H4 (cell line): ENCODE measurements at places on chromosomes 1 and 21. TPM values are rescaled to one million over a fixed set of nuclear protein-coding genes. Genes with fewer than 3 reads are reported as not detected.
A peak's percentile ranks its signal among the peaks of the same experiment; 100 is the strongest.

GRCh38 chr1:43774359-43774758 is 67.0 kb downstream of the ST3GAL3 start:
- peak; percentile 38 for DNase-seq

DNA sequence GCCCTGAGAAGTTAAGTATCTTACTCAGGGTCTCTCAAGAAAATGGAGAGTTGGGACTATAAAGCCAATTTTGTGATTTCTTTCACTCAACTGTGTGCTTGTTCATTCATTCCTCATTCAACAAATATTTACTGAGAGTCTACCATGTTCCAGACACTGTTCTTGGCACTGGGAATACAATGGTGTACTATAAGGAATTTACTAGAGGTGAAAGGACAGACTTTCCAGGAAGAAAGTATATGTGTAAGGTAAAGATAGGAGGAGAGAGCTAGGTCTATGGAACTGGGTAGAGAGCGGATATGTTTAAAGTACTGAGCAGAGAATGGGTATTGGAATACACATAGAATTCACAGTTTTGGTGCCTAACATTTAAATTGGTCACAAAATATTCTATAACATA is 42.3 kb downstream of the ZNHIT6 start:
- no peak for DNase-seq

- no peak for DNase-seq
Measured at GRCh38 chr1:6912518-6912917, 127.3 kb downstream of the CAMTA1 start.

- no peak for DNase-seq
Measured at GRCh38 chr1:223721658-223722607, 9.6 kb downstream of the CAPN2 start.

- no peak for DNase-seq
Measured at GRCh38 chr1:64240206-64240605, 36.8 kb downstream of the UBE2U start.

- no peak for DNase-seq
Measured at GRCh38 chr1:216144661-216145450, 278.4 kb downstream of the USH2A start.

GRCh38 chr1:34844252-34844634 is 15.3 kb downstream of the SMIM12 start:
- DNase-seq, result no peak

DNA sequence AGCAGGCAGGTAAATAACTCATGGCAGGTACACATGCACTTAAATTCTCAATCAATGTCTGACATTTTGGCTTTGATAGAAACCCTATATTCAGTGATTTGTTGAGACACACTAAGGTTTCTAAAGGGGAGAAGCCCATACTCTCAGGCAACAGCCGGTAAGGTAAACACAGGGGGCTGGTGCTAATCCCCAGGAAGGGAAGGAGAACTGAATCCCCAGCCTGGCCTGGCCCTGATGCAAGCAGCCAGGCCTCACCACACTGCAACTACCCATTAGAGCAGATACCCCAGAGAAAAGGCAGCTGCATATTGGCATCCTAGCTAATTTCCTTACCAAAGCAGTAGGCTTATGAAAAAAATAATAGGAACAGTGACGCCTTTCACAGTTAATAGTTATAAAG is 116.5 kb upstream of the LRRC7 start:
- no peak for DNase-seq

DNA sequence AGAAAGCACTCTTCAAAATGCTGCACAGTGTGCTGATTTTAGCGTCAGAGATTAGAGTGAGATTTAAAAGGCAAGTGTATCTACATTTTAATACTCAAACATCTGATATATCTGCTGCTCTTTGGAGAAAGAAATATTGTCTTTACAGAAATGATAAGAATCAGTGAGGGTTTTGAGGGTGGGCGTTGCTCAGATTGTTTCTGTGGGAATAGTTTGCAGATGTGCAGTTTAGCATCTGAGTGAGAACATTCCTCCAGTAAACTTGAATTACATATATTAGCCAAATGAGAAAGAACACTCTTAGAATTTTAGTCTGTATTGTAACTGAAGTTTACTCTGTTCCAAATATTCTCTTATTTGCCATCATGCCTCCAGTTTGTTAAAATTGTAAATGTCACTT is 549.2 kb downstream of the NEGR1 start:
- DNase-seq, result no peak

DNA sequence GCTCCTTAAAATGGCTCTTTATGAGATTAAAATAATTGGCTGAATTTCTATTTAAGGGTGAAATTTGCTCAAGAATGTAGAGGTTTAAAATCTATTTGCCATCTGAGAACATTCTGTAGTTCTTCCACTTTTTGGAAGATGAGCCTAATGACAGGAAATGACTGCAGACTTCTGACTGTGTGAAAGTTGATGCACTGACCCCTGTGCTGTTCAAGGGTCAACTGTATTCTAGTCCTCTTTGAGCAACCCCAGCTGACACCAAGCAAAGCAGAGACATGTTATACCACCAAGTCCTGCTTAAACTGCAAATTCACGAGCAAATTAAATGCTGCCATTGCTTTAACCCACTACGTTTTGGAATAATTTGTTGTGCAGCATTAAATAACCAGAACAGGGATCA is 26.6 kb downstream of the DDAH1 start:
- no peak for DNase-seq

GRCh38 chr1:234402939-234403338 is 29.7 kb downstream of the COA6 start:
- no peak for DNase-seq

GRCh38 chr1:63886340-63886739 is 112.5 kb downstream of the ROR1 start:
- DNase-seq, result no peak

- no peak for DNase-seq
Measured at GRCh38 chr1:175127565-175127964, 59.9 kb downstream of the TNN start.

GRCh38 chr1:59012378-59012777 is 228.5 kb upstream of the JUN start:
- DNase-seq, result no peak

- DNase-seq, result no peak
Measured at GRCh38 chr1:63710761-63711380, 62.9 kb upstream of the ROR1 start.

- no peak for DNase-seq
Measured at GRCh38 chr1:112444269-112444668, 48.3 kb downstream of the CTTNBP2NL start.

DNA sequence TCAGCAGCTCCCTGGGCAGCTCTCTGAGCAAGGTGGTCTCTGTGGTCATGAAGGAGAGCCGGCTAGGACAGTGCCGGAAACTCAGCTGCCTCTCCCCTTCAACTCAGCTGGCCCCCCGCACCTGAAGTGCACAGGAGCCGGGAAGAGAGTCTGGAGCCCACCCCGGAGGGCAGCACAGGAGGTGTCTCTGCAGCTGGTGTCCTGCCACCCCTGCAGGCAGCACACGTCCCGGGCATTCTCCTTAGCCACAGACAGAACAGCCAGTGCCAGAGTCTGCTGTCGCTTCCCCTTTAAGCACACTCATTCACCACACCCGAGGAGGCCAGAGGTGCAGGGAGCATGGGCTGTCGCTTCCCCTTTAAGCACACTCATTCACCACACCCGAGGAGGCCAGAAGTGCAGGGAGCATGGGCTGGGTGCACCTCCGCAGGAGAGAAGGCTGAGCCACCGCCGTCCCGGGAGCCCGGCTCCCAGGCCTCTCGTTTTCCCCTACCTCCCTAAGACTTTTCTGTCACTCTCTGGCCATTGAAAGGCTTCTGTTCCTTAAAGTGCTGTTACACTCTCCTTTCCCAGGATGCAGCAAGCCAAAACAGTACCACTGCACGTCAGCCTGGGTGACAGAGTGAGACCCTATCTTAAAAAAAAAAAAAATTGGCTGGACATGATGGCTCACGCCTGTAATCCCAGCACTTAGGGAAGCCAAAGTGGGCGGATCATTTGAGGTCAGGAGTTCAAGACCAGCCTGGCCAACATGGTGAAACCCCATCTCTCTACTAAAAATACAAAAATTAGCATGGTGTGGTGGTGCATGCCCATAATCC is 16.9 kb upstream of the SAMD11 start:
- peak; percentile 63 for DNase-seq

DNA sequence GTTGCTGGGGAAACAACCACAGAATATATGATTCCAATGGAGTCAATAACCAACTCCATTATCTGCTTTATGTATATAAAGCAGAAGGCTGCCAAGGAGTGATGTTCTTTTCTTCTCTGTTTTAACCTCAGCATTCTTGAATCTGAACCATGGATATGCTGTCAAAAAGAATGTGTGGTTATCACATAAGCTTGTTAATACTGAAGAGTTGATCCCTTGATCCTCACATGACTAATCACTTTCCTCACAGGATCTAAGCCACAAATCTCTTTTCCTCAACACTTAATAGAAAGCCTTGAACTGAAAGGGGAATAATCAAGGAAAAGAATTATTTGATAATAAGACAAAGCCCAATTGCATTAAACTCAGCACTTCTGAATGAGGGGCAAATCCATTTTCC is 271.3 kb upstream of the KIAA0040 start:
- no peak for DNase-seq

GRCh38 chr1:160429702-160430535 is 29.6 kb downstream of the VANGL2 start:
- no peak for DNase-seq

DNA sequence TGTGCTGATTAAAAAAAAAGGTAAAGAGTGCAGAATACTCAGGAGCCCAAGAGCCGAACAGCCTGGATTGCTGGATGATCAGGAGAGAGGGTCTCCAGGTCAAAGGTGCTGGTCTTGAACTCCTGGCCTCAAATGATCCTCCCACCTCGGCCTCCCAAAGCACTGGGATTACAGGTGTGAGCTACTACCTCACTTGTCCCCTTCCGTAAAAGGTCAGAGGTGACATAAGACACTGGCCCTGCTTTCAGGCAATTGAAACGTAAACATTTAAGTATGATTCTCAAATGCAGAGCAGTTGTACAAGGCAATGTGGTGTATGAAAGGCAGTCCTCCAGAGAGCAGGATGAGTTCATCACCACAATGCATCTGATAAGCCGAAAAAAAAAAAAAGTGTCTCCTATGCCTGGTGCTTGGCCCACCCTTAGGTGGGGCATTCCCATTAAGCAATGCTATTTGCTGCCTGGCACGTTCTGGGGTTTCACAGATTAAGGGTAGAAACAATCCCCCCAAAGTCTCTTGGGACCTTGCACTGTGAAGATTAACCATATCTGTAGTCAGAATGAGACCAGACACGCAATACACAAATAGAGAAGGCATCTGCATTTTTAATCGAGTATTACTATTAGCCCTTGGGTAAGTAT is 47.7 kb downstream of the PARP1 start:
- no peak for DNase-seq

GRCh38 chr1:29767769-29768425 is 531.6 kb downstream of the PTPRU start:
- DNase-seq, result peak; percentile 19

- no peak for DNase-seq
Measured at GRCh38 chr1:219159946-219160645, 13.6 kb upstream of the LYPLAL1 start.

DNA sequence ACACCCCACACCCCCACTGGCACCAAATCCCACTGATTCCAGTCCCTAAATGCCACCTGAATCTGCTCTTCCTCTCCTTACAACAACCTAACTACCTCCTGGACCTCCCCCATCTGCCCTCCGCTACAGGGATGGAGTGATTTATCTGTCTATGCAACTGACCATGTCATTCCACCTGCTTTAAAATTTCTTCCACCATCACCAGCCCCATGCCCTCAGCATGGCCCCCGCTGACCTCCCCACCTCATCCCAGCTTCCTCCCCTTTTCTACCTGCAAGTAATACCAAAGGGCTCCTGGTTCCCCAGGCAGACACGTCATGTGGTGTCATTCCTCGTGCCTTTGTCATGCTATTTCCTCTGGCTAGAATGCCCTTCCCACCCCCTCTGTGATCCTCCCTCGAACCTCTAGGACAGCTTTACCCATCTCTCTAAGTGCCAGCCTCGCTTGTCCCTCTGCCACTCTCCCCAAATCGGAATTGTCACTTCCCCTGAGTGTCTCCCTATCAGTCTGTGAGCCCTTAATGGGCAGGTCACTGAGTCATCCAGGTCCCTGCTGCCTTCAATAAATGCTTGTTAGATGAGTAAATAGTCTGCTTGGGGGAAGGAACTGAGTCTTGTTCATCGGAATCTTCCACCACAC is 3.7 kb downstream of the GJB4 start:
- no peak for DNase-seq

GRCh38 chr1:6475381-6476133 is 9.6 kb upstream of the TNFRSF25 start:
- DNase-seq, result no peak

DNA sequence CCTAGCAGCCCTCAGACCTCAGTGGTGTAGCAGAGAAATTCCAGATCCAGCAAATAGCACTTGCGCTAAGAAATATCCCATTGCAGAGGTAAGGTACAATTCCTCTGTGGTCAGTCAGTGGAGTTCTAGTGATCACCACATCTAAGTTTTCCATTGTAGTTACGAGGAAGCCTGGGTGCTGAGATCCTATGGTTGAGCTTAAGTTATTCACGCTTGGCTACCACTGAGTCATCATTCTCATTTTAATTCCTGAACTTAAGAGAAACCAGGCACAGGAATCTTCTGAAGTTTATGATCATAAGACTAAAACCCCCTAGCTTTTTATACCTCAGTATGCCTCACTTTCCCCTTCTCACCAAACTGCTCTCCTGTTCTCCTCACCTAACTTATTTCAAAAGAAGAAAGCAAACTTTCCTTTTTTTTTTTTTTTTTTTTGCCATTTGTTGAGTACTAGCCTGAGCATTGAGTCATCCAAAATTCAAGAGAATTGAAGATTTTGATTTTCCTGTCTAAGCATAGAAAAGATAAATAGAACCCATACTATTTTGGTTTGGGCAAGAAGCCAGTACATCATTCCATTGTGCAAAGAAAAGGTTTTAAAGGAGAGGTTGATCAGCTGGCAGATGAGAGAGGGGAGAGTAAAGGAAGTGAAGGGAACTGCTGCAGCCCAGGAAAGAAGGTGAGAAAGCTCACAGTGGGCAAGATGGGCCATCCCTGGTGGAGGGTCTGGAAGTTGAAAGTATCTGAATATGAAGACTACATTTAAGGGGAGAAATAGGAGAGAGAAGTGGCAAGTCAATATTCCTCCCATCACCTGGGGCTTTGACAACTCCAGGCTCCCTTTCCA is 39.9 kb downstream of the SERBP1 start:
- no peak for DNase-seq

Gene GNG12
- 136 and 167 TPM in 2 replicates for total RNA-seq

Gene KIAA0319L
- 16.1 and 21.9 TPM in 2 replicates for total RNA-seq

Gene ZNF672
- total RNA-seq, result 14.4 and 14.7 TPM in 2 replicates

Gene AIM2
- 39.5 and 42.8 TPM in 2 replicates for total RNA-seq

Gene ZNF593OS
- not detected in 2 replicates for total RNA-seq

Gene KPRP
- total RNA-seq, result not detected in 2 replicates

Gene PDE9A
- 2.7 and 6.4 TPM in 2 replicates for total RNA-seq

Gene STUM
- not detected in 2 replicates for total RNA-seq

Gene COA7
- 15.9 and 16.6 TPM in 2 replicates for total RNA-seq

Gene ZMYM4
- total RNA-seq, result 12.0 and 14.4 TPM in 2 replicates

Gene RNU1-4
- total RNA-seq, result not detected in 2 replicates

Gene ASTN1
- 0.43 and 0.85 TPM in 2 replicates for total RNA-seq

Gene GBP7
- not detected in 2 replicates for total RNA-seq

Gene HNRNPCL1
- not detected in 2 replicates for total RNA-seq
